ENCODE measurements at places on chromosomes 2 and 18.
A peak's percentile ranks its signal among the peaks of the same experiment; 100 is the strongest.

- no peak for DNase-seq
These were observed 108.1 kb downstream of the TRIB2 start for GRCh38 chr2:12824778-12825379.

DNA sequence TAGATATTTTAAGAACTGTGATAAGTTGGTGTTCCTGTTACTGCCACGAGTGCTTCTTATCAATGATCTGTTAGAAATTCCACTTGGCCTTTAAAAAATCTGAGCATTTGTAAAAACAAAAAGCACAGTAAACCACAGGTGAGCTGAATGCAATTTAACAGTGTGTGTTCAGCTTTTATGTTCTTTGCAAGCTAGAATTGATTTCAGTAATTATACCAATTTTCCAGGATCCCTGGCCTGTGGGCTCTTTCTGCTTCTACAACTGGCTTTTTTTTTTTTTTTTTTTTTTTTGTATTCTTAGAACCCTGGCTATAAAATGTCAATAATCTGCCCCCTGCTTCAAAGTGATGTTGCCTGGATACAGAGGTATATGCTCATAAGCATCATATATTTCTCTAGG, 548.5 kb upstream of the SLC8A1 start:
- no peak for DNase-seq

DNA sequence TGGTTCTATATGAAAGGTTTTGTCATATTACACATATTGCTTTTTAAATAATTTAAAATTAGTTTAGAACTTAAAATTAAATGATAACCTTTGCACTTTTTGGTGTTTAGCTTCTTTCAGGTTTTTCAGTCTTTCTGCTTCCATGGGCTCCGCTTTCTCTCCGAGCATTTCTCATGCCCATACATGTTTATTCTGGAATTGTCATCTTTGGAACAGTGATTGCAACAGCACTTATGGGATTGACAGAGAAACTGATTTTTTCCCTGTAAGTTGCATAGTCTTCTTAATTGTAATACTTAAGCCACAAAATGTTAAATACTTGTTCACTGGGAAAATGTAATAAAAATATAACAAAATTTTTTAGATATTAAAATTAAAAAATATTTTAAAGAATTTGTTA, 31.0 kb downstream of the CYBRD1 start:
- DNase-seq, result no peak

GRCh38 chr2:160565099-160565845, 71.7 kb upstream of the RBMS1 start:
- DNase-seq, result no peak

DNA sequence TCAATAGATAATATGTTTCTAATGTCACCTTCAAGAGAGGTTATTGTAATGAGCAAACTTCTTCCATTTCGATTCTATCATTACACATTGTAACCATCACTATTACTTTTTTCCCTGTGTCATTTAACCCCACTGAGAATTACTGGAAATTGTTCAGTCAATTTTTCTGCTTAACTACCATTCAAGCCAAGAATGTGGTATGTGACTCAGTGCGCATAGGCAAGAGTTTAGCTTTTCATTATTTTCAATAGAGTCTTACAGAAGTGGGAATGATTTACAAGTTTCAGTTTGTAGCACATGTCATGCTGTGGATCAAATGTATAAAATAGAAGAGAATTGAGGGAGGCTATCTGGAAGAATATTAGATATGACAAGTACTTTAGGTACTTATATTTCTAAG, 34.3 kb upstream of the PIEZO2 start:
- DNase-seq, result no peak

GRCh38 chr2:130963196-130963848, 126.6 kb downstream of the ARHGEF4 start:
- DNase-seq, result no peak

DNA sequence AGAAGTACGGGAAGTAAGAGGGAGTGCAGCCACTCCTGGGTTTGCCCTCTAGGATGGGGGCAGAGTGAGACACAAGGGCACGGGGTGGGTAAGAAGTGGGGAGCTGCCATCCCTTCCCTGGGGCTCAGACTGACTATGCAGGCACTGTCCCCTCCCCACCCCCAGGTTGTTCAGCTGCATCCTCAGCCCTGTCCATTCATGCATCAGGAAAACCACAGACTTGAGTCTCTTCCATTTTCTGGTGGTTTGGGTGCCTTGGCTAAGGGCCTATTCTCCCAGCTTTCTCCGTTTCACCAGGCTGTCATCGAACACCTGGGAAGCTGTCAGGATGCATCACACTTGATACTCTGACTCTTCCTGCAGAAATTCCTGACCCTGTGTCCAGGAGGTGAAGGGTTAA, 111.9 kb downstream of the TFCP2L1 start:
- no peak for DNase-seq

DNA sequence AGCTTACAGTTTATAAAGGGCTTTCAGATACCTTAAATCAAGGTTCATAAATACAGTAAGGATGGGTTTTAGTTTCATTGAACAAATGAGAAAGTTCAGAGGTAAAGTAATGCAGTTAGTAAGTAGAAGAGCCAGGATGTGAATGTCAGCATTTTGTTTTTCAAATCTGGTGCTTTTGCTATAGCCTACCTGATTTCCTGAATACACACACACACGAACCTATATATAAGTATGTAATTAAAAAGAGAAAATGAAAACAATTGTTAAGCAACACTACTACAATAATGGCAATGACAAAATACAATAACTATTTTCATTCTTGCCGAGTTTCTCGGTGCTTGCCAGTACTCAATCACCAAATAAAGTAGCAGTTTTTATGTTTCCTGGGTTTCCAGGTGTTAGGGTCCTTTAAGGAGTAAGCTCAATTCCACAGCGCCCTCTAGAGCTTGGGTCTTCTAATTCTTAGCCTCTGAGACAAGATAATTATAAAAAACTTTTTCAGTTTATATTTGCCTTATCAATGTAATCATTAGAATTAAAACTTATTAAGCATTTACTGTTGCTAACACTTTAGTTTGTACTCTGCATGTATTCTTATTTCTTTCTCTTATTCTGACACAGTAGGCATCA, 512.9 kb upstream of the ACVR2A start:
- no peak for DNase-seq

DNA sequence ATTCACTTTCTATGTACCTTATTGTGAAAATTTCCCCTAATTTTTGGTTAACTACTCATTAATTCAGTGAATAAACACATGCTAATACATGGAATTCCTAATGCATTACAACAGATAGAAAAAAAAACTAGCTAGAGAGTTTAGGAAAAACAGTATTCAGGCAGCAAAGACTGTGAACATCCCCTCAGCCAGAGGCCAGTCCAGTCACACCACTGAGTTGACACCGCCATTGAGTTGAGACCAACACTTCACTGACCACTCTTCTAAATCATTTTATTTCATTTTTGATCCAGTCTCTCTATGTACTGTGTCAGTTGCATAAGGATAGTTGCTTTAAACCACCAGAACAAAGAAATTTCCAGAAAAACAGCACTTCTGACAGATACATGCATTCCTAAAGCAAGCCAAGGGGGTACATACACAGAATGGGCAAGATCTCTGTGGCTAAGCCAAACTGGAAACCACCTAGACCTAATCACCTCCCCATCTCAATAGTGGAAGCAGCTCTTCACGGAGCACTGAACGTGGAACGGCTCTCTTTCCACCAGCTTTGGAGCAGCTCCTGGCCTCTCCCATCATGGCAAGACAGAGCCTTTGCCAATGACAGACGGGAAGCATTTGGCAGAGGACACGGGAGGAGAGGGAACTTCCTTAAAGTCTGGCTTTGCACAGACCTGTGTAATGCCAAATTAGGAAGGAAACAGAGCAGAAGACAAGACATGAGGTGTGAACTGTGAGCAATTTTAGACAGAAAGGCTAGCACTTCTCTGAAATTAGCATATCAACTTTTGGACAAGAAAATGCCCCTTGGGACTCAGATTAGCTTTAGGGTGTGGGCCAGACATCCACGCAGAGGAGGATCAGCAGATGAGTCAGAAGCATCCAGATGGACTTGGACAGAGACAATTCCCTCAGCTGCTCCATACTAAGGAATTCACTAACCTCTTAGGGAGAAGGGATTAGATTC, 36.4 kb downstream of the CACNB4 start:
- peak; percentile 57 for DNase-seq

DNA sequence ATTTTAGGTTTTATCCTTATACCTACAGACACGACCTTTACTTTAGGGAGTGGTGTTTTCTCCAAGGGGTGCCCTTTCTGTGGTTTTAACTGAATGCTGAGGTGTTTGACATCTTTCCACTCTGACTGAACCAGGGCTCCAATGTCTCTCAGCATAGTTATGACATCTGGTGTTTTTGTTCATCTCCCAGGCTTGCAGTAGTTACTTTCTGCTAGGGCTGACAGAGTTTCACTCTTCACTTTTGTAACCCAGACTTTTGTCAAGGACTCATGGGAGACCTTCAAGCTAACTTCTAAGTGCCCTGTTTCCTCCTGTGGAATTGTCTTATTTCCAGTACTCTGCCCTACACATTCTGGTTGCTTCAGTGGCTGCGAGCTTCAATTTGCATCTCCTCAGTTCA, 103.1 kb downstream of the CCDC85A start:
- DNase-seq, result no peak

DNA sequence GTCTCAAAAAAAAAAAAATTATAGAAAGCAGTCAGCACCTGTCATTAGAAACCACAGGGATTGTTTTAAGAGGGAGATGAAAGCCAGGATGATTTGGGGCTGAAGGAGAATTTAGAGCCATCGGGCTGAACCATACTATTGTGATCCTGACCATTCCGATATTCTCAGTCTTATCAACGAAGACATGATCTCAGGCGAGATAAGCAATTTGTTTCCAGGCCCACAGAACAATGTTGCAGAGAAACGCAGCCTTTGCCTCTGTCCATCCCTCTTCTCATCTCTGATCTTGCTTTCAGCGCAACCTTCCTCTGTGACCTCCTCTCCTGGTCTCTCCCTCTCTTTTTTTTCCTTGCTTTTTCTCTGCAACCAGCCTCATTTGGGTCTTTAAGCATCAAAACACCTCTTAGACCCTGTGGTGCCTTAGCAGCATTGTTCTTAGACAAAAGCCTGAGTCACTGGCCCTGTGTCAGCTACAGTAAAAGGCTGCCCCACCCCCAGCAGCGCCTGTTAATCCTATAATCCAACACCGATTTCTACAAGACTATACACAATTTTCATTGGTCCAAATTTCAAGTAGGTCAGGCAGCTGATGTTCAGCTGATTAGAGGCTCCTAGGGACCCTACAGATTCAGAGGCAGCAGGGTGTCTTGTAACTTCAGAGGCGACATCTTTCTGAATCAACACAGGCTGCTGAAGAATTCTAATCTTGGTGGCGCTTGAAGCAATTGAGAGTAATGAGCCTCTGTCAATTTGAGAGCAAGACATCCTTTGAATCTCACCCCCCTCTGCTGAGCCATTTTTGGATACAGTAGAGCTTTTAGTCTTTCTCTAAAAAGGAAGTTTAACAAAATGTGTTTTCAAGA, 206.0 kb downstream of the NCK2 start:
- no peak for DNase-seq

DNA sequence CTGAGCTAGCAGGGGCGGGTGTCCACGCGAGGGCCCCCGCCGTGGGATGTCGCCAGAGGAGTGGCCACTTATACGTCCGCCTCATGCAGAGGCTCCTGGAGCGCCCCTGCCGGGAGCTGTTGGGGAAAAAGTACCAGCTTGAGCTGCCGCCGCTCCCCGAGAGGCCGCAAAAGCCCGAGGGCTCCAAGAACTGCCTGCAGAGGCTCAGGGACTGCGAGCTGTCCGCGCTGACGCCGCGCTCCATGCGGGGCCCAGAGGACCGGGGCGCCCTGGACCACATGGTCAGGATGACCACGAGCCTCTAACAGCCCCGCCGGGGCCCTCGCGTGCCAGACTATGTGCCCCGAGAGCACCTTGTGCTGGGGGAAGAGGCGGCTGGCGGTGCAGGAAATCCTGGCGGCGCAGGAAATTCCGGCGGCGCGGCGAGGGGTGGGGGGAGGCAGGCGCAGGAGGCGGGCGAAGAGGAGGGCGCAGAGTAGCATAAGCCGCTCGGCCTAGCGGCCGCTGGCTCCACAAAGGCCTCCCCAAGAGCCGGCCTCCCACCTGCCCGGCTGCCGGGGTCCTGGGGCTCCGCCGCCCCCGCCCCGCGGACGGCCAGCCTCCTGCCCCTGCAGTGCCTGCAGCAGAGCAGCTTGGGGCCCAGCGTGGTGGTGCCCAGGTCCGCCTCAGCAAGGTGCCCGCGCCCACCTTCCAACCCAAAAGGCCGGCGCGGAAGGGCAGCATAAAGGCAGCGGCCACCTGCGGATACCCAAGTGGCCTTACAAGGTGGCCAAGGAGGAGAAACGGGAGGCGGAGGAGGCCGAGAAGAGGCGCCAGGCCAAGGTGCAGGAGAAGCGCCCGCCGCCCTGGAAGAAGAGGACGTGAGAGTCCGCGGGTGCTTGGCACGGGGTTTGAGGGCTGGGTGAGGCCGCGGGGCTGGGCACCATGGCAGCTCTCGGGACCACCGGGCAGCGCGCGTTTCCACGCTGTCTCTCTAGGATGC, 42.1 kb upstream of the TRIM43B start:
- no peak for DNase-seq

GRCh38 chr2:47389692-47390091, 13.3 kb upstream of the MSH2 start:
- no peak for DNase-seq

DNA sequence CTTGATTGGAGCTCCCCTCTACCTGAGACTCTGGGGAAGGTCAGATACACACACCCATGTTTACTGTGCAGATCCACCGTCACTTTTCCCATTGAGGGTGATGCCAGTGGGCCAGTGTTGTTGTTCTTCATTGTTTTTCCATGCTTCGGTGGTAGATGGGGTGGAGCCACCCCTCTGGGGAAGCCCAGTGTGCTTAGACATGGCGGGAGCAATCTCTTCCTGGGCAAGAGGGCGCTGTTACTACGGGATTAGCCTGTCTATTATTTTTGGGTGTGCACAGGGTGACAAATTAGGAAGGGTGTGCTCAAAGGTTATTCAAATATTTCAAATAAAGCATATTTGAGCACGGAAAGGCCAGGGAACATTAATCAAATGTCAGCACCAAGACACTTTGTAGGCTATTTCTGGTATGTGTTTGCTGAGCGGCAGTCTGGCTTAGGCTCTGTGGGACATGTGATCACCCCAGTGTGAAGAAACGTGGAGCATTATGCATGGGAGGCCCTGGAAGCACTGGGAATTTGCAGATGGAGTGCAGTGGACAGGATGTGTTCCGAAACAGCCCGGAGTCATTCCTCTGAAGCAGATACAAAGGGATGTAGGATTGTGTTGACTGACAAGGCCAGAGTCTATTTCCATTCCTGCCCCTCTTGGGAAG, 34.8 kb upstream of the SMIM21 start:
- DNase-seq, result no peak

GRCh38 chr2:184923751-184924150, 325.4 kb downstream of the ZNF804A start:
- no peak for DNase-seq

DNA sequence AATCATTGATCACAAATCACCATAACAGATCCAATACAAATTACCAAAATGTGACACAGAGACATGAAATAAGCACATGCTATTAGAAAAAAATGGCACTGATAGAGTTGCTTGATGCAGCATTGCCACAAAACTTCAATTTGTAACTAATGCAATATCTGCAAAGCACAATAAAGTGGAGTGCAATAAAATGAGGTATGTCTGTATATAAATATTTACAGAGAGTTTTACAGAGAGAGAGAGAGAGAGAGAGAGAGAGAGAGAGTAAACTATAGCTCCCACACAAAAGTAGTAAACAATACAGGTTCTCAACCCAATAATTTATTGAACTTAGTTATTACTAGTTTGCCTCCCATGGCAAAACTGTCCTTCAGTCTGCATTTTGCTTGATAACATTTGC, 1807.0 kb downstream of the SUCLG1 start:
- no peak for DNase-seq
